ENCODE measurements at places on chromosomes 2 and 18. TPM values are rescaled to one million over a fixed set of nuclear protein-coding genes. Genes with fewer than 3 reads are reported as not detected.

SERPINB3 gene
- not detected for total RNA-seq

MEIS1 gene
- total RNA-seq: 76.1 TPM

MYO5B gene
- total RNA-seq: 0.06 TPM

TP53I3 gene
- total RNA-seq: 30.1 TPM

NCL gene
- total RNA-seq: 232 TPM

ADD2 gene
- total RNA-seq: 0.06 TPM

ITGA6 gene
- total RNA-seq: 5.7 TPM

DQX1 gene
- 0.12 TPM for total RNA-seq

SERPINB12 gene
- total RNA-seq: not detected

PUM2 gene
- 34.6 TPM for total RNA-seq

GLI2 gene
- total RNA-seq: 2.9 TPM

INO80D gene
- 7.3 TPM for total RNA-seq

Data from aortic smooth muscle cell (primary cell).